ENCODE measurements at places on chromosomes 6 and 20.

DNA sequence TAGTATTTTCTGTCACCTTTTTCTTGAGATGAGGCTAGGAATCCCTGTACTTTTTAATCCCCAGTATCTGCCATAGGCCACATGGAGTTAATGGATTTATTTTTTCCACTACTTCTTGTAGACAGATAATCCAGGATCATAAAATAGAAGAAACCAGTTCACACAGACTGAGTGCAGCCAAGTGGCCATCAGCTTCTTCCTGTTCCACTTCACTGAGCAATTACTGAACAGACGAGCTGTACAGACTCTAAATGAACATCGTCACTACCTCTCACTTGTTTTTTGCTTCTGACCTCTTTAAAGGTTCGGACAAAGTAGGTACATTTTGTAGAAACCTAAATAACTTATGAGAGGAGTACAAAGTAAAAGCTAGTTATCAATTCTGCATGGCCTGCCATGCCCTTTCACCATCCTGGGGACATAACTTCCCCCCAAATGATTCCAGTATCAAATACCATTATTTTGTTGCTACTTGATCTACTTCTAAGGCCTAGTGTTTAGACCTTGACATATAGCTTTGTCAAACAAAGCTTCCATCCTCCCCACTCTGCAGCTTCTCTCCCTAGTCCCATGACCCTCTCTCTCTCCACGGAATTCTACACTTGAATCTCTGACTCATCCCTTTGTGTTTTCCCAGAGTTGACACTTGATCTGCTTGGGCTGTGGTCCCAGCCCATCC is 34.4 kb upstream of the ARHGAP18 start:
- DNase-seq, result no peak

GRCh38 chr6:21961226-21961625 is 335.6 kb downstream of the PRL start:
- no peak for DNase-seq

GRCh38 chr6:20604159-20604558 is 69.9 kb downstream of the CDKAL1 start:
- no peak for DNase-seq

GRCh38 chr6:53010504-53010903 is 15.4 kb upstream of the GSTA4 start:
- DNase-seq, result no peak

- DNase-seq, result no peak
Measured at GRCh38 chr6:63426844-63427243, 107.1 kb upstream of the LGSN start.

GRCh38 chr6:120273411-120273810 is 923.9 kb upstream of the MAN1A1 start:
- no peak for DNase-seq

DNA sequence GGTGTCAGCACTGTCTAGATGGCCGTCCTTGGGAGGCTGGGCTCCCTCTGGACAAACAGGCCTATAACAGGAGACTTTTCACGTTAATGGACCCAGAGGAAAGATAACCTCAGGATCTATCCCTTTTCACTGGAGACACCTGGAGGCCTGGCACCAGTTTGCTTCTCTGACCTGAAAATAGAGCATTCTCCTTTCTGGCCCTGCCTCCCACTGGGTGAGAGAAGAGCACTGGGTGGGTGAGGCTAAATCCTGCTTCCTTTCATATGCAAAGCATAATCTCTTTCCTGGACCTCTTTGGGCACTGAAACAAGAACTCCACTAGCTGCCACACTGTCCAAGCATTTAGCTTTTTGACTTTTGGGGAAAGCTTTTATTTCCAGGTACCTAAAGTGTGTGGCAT is 78.3 kb downstream of the FOXO3 start:
- DNase-seq, result no peak

DNA sequence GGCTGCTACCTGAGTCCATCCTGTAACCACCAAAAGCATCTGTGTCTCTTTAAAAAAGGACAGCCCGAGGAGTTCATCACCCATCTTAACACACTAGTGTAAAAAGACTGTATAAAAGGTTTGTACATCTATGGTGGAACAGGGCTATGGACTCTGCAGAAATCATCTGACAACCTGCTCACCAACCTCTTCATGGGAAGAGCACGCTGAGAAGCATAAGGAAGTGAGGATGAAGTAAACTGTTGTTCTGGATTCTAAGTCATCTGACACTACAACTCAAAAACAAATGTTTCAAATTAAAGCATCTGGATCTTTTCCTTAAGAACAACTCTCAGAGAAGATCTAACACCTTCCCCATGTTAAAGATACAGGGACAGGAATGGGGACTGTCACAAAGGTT is 5.4 kb downstream of the IFNGR1 start:
- no peak for DNase-seq

GRCh38 chr6:123875784-123876183 is 72.1 kb downstream of the NKAIN2 start:
- no peak for DNase-seq

DNA sequence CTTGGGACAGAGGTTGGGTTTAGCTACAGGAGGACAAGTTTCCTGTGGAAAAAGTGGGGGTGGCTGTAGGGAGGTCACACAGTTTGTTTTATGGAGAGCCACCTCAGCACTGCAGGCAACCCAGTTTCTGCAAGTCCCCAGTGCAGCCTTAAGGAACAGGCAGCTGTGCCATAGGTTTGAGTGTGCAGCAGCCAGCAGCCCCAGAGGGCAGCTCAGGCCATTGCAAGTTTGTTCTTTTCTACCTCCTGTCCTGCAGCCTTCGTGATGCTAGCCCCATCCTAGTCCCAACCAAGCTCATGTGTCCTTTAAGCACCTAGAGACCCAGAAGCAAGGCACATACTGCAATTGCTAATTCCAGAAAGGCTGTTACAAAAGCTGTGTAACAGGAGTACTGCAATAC is 58.8 kb downstream of the ZBTB9 start:
- no peak for DNase-seq

DNA sequence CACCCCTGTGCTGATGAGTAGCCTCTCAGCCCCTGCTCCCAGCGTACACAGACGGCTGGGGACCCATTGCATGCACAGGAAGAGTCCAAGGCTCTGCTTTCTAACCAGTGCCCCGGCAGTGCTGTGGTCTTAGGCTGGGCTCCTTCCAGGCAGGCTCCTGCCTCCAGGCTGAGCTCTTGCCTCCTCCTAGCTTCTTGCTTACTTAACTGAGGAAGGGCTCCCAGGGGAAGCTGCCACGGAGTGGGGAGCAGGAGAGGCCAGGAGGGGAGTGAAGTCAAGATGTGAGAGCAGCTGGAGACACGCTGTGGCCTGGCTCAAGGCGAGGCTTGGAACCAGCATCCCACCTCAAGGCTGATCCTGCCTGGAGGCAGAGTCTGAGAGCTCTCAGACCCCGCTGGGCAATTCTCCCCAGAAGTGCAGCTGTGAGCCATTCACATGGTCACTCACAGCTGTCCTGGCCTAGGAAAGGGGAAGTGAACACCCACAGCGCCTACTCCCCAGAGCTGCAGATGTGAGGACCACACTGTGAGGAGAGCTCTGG is 141.0 kb downstream of the TBXT start:
- no peak for DNase-seq

- DNase-seq, result no peak
Measured at GRCh38 chr20:3405139-3405538, 2.3 kb downstream of the DNAAF9 start.

DNA sequence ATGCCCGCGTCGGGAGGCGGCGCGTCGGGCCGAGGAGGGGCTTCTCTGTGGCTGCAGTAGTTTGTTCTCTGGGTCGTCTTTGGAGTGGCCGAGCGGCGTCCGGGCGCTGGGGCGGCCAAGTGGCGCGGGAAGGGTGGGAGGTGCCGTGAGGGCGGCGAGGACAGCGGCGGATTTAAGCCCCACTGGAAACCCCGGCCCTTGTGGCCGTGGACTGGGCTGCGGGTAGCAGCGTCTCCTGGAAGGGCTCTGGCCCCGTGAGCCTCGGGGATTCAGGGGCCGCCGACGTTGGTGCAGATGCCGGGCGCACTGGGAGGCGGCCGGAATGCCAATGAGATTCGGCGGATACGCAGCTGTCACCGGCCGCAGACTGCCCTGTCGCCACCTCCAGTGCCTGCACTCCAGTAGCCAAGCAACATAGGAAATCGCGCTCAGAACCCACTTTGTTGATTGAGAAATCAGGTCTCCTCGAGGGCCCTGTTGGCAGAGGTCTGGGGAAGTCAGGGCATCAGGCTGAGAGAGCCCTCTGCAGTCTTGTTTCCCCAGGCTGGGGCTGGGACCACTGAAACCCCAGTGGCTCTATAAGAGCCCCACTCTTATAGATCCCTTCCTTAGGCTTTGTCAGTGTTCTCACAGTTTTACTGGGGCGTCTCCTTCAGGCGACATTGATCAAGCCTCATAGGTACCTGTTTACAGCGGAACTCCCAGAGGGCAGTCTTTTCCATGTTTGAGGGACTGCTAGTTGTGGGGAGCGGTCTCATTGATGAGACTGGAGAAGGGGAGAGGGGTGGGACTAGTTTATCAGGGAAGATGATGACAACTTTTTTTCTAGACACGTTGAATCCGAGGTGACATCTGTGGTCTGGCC is 642 bp downstream of the GZF1 start:
- DNase-seq, result peak; percentile 25

GRCh38 chr20:62997417-62998035 is 9.2 kb downstream of the BHLHE23 start:
- no peak for DNase-seq

GRCh38 chr6:30135147-30135546 is 793 bp upstream of the TRIM40 start:
- DNase-seq, result no peak
